SK-N-DZ (cell line): ENCODE measurements at places on chromosomes 16 and 17.

- DNase-seq: no peak
These were observed 5.6 kb downstream of the IL4R start for GRCh38 chr16:27319257-27319965.

GRCh38 chr17:47305302-47305923 is 18.3 kb upstream of the EFCAB13 start:
- DNase-seq: no peak

DNA sequence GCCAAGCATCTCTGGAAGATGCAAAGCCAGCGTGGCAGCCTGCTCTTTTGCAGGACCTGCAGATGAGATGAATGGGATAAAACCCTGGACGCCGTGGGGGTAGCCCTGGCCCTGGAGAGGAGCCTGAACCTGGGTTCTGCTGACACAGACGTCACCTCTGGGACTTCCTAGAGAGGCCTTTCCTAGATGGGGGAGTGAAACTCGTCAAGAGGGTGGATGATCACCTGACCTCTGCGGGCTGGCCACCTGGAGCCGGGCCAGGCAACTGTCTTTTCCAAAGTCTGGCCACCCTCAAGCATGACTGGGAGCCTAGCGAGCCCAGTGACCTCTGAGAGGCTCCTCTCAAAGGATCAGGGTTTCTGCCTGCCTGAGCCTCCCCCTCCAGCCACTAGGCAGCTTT is 529.0 kb downstream of the KCNJ18 start:
- DNase-seq: no peak

DNA sequence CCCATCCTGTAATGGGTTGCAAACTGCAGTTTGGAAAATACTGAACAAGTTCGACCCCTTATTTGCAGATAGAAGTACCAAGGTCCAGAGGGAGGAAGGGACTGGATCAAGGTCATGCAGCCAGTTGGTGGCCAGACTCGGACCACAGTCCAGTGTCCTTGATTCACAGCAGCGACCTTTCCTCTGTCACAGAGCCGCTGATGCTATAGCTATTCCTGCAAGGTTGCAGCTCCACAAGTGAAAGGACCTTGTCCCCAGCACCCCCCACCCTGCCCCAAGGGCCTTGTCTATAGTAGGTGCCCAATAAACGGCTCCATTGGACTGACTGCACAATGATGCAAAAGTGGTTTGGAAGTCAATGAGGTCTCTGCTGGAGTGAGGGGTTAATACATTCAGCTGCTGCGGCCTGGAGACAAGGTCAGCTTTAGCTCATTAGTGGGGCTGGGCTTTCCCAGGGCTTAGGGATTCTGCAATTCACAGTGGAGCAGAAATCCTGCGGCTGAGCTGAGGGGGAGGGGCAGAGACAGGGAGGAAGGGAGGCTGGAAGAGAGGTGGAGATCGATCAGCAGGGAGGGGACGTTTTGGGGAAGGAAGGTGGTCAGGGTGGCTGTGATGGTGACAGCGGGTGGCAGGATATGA is 13.4 kb upstream of the CRHR1 start:
- DNase-seq: no peak

DNA sequence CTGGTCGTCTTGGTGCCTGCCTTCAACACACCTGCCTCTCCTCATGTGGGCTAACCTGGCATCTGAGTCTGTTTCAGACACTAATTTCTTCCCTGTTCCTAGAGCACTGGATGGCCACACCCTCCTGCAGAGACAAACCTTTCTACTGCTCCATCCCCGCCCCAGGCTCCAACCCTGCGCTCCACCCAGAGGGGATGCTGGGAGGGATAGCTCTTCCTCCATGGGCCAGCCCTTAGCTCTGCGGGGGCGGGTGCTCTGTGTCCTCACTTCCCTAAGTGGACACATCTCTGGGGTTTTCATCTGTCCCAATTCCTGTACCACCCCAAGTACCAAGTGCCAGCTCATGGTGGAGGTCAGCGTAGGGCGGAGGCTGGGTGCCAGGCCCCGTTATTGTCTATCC is 11.0 kb upstream of the CRISPLD2 start:
- no peak for DNase-seq

DNA sequence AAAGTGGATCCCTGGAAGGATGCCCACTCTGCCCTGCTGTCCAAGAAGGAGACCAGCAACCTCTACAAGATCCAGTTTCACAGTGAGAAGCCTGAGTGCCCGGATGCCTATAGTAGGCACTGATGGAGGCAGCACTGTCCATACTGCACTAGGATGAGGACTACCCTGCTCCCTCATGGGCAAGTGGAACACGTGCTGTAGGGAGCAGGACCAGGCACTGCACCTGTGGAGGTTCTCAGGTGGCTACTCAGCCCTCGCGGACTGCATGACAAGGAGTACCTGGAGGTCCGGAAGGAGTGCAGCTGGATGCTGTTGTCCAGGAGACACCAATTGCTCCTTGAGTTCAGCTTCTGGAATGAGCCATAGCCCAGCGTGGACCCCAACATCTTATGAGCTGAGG is 146.1 kb upstream of the NLRP1 start:
- no peak for DNase-seq

- peak; percentile 89 for DNase-seq
These were observed 9.8 kb upstream of the NR1D1 start for GRCh38 chr17:40110026-40110845.
